ENCODE measurements at places on chromosomes 7 and 10. TPM values are rescaled to one million over a fixed set of nuclear protein-coding genes. Genes with fewer than 3 reads are reported as not detected.

DNA sequence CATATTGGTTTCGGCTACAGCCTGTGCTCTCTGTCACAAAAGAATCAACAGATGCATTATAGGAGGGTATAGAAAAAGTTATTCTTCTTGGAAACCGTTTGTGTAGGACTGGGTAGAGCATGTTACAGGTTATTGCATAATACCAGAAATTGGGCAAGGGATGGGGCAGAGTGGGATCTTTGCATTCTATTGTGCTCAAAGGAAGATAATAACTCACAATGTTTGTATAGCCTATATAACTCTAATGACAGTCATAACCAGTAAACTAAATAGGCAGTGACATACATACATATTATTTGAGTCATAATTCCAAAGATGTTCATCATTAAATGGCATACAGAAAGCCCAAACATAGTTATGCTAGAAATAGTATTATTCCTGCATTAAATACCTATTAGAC lies 179.7 kb downstream of the XPNPEP1 start:
- no peak for DNase-seq

The OR13A1 gene
- total RNA-seq = not detected

GRCh38 chr7:157633465-157634185 lies 296.8 kb downstream of the DNAJB6 start:
- no peak for DNase-seq

The TMEM139 gene
- 0.29 TPM for total RNA-seq

The ASIC3 gene
- 2.8 TPM for total RNA-seq

- no peak for DNase-seq
Observed at GRCh38 chr10:16585103-16585502, 63.4 kb upstream of the C1QL3 start.

GRCh38 chr7:121824276-121824675 lies 48.7 kb upstream of the PTPRZ1 start:
- no peak for DNase-seq

DNA sequence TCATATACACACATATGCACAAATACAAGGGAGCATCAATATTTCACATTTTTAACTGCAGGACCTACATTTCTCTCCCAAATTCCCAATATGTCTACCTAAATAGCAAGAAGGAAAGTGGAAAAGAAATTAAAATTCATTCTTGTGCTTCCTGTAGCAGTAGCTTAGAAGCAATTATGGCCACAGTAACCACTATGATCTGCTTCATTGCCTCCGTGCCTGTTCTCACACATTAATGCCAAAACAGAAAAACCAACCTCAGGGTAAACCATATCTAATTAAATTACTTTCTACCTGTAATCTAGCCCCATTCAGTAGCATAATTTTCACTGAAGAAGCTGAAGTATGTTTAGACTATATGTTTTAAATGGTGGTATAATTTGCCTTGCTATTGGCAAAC lies 55.2 kb downstream of the HYCC1 start:
- DNase-seq = no peak

GRCh38 chr10:74079936-74080590 lies 70.6 kb downstream of the AP3M1 start:
- no peak for DNase-seq

DNA sequence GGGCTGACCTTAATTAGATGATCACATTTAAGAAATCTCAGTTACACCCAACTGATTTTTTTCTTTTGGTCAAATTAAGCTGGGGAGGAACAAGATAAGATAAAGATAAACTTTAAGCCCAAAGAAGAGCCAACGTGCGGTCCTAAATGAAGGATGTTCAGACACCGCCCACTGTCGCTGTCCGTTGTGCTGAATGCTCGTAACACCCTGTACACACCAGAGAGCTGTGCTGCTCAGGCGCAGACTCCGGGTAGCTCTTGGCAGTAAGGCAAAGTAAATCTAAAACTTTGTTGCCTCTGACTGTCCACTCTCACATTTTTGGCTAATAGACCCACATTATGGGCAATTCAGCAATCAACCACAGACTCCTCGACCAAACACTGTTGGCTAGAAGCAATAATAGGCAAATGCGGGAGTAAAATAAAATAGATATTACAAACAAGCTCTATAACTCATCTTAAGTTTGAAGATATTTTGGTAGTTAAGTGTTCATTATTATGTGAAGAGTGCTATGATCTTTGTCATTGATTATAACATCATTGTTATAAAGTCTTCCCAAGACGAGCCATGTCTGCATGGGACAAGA lies 57.1 kb downstream of the PLPP4 start:
- DNase-seq = peak; percentile 57

The ORAI2 gene
- total RNA-seq = 72.8 TPM

The MACROH2A2 gene
- total RNA-seq = 6.2 TPM

- no peak for DNase-seq
Observed at GRCh38 chr7:2013381-2014311, 219.1 kb downstream of the MAD1L1 start.

GRCh38 chr10:44628921-44629320 lies 244.0 kb upstream of the CXCL12 start:
- DNase-seq = no peak

The TACR2 gene
- not detected for total RNA-seq

The MCM7 gene
- 375 TPM for total RNA-seq

DNA sequence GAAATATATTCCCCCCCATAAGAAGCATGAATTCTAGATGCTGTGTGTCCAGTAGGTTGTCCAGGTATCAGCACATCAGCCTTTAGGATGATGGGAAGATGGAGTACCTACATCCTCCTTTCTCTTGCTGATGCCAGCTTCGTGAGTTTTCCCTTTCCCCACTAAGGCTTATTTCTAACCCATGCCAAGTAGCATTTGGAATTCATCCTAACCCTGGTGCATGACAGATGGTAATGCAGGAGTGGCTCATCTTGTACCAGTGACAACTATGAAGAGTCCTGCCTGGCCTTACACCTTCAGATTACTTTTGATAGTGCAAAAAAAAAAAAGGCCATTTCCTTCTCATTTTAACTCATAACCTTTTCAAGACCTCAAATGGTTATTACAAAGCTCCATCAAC lies 58.7 kb downstream of the ARHGAP21 start:
- no peak for DNase-seq

DNA sequence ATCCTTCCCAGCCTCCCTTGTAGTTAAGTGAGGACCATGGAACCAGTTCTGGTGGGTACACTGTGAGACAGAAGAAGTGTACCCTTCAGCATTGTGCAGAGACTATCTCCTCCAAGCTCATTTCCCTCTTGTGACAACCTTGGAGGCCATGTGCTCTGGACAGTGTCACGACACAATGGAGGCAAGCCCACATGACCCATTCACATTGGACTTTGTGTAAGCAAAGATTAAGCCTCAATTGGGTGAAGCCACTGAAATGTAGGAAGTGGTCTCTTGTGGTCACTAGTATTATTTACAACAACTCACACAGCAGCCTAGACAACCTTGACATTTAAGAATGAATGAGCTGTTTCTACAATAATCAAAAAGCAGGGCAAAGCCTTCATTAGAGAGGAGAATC lies 124.2 kb downstream of the INHBA start:
- no peak for DNase-seq

DNA sequence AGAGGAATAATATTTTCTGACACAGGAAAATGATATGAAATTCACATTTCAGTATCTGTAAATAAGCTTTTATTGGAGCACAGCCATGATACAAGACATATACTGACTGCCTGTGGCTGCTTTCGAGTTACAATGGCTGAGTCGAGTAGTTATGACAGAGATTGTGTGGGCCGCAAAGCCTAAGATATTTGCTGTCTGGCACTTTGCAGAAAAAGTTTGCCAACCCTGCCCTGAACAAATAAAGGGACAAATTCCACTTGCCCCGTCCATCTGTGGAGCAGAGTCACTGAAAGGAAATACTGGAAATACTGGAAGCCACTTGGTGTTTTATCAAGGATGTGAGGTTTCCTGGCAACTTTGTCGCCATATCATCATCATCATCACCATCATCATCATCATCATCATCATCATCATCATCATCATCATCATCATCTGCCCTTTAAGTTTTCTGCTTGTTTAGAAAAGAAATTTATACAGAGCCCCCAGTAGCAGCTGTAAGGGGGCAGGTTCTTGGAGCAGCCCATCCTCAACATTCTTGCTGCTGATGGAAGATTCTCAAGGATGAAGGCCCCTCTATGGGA lies 85.8 kb downstream of the TCF7L2 start:
- DNase-seq = no peak

The FOXI2 gene
- total RNA-seq = not detected

GRCh38 chr10:69929575-69929974 lies 123.1 kb upstream of the MACROH2A2 start:
- no peak for DNase-seq

The ARHGEF35 gene
- 2.4 TPM for total RNA-seq

The MYO1G gene
- 435 TPM for total RNA-seq

- no peak for DNase-seq
Observed at GRCh38 chr7:120729245-120729644, 128.7 kb downstream of the TSPAN12 start.

DNA sequence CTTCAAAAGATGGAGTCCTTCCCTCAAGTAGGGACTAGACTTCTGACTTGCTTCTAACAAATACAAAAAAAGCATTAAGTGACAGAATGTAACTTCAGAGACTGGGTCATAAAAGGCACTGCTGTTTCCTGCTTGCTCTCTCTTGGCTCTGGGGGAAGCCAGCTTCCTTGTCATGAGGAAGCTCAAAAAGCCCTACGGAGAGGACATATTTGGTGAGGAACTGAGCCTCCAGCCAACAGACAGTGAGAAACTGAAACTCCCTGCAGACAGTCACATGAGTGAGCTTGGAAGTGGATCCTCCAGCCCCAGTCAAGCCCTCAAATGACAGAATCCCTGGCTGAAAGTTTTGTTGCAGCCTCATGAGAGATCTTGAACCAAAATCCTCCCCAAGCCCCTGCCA lies 26.3 kb upstream of the SLC35G1 start:
- DNase-seq = no peak

- DNase-seq = no peak
Observed at GRCh38 chr7:151137791-151138152, 29.7 kb downstream of the GBX1 start.

The CALCR gene
- total RNA-seq = not detected

GRCh38 chr10:60192946-60193345 lies 196.7 kb downstream of the ANK3 start:
- DNase-seq = no peak

- no peak for DNase-seq
Observed at GRCh38 chr10:25651534-25651933, 282.5 kb upstream of the MYO3A start.

DNA sequence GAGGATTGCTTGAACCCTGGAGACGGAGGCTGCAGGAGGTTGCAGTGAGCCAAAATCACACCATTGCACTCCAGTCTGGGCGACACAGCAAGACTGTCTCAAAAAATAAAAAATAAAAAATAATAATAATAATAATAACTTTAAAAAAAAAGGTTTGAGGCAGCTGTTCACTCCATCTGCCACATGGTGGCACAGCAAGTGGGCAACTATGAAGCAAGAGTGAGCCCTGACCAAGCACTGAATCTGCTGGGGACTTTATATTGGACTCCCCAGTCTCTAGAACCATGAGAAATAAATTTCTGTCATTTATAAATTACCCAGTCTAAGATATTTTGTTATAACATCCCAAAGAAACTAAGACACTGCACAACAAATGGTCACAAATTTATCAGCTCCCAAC lies 14.6 kb upstream of the BRI3 start:
- no peak for DNase-seq

GRCh38 chr10:15763006-15763405 lies 43.3 kb upstream of the ITGA8 start:
- no peak for DNase-seq

- DNase-seq = no peak
Observed at GRCh38 chr7:140260352-140261104, 83.7 kb upstream of the KDM7A start.

The ANKRD1 gene
- total RNA-seq = not detected

The ANKRD2 gene
- total RNA-seq = not detected

The CYP3A5 gene
- total RNA-seq = not detected

DNA sequence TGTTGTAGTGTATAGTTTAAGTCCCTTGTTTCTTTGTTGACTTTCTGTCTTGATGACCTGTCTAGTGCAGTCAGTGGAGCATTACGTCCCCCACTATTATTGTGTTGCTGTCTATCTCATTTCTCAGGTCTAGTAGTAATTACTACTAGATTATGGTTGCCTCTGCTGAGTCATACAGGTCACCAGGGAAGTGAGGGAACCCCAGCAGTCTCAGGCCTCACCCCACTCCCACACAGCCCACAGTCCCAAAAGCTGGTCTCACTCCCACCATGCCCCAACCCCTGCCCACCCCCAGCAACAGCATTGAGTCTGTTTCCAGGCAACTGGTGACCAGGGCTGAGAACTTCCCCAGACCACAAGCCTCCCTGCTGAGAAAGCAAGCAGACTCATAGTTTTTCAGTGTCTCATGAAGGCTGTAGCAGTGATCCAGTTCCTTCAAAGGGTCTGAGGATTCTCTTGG lies 88.0 kb downstream of the PLXDC2 start:
- no peak for DNase-seq

GRCh38 chr7:53541475-53541874 lies 506.0 kb downstream of the POM121L12 start:
- DNase-seq = no peak

DNA sequence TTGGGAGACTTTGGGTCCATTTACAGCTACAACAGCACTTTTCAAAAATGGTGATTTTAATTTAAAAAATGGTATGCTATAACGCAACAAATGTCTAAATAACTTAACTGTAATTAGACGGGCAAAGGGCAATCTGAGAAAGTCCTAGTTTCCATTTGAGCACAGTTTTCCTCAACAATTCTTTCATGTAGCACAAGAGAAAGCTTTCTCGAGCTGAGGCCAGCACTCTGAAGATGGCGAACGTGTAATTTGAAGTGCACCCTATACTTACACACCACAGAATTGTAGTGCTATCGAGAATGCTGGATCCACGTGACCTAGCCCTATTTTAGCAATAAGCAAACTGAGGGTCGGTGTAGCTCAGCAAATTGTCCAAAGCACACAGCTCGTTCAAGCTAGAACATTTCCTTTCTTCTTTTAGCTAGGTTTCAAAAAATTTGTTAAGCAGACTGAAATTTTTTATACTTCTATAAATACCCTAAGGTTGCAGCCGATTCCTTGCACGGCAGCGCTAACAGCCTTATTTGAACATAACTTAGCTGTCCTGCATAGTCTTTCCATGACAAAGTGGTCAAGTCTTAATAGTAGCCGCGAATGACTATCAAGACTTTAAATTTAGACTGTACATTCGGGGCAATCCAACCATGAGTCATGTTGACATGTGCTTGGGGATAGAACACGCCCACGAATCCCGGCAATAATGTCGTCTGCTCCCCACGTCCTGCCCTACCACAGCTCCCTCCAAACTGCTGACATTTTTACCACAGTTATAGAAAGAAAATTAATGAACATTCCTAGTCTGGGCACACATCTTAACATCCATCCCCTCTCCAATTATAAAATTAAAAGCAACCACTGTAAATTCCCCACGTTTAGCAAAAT lies 10.0 kb downstream of the KLF6 start:
- no peak for DNase-seq

GRCh38 chr10:83886871-83887270 lies 252.4 kb upstream of the GHITM start:
- no peak for DNase-seq

The APBB1IP gene
- 76.0 TPM for total RNA-seq

The PDZD7 gene
- total RNA-seq = 0.47 TPM

- DNase-seq = no peak
Observed at GRCh38 chr7:151141311-151141854, 26.1 kb downstream of the GBX1 start.

The ZNF488 gene
- not detected for total RNA-seq

The SMKR1 gene
- total RNA-seq = 1.3 TPM

All from activated CD8-positive, alpha-beta T cell treated with anti-CD3 and anti-CD28 coated beads, Interleukin-2, amount 10 ng/mL, durations not matched to agents 7 days and 5 days (primary cell).